ENCODE measurements at places on chromosomes 1 and 21.

- DNase-seq = no peak
These were observed 24.9 kb downstream of the SYT11 start for GRCh38 chr1:155884031-155884960.

- no peak for DNase-seq
These were observed 69.5 kb downstream of the PEX14 start for GRCh38 chr1:10544239-10544638.

- DNase-seq = no peak
These were observed 106.3 kb upstream of the LYPLAL1 start for GRCh38 chr1:219067350-219067712.

DNA sequence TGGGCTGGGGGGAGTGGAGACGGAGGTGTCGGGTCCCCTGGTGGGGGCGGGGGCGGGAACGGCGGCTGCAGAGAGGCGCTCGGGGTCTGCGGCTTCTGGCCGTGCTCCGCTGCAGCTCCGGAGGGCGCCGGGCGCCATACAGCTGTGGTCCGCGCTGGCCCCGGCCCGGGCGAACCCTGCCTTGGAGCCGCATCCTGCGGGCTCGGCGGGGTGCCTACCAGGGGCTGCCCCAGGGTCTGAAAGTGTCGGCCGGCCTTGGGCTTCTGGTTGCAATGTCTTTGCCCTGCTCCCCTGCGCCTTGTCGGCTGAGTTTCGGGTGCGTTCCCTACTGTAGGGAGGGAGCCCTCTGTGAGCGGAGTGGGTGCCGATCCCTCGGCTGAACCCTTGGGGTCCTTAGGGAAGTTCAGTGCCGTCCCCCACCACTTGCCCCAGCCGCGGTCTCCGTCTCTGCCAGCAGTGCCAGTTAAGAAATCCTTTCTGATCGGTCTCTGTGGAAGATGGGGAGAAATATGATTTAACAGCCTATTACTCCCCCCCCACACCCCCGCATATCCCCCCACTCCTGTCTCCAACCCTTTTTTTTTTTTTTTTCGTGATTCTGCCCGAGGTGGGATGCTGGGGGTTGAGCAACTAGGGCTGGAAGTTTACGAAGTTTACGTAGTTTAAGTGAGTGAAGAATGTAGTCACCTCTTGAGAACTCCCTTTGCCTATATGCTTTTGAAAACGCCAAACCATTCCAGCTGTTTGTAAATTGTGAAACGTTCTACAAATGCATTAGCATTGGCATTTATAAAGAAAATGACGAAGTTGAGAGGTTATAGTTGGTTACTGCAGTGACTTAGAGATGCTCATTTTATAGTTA is 588 bp downstream of the NEXN start:
- DNase-seq = no peak

- DNase-seq = no peak
These were observed 304.9 kb upstream of the DUSP10 start for GRCh38 chr1:222046684-222047263.

- no peak for DNase-seq
These were observed 110.2 kb upstream of the FGGY start for GRCh38 chr1:59186656-59187055.

DNA sequence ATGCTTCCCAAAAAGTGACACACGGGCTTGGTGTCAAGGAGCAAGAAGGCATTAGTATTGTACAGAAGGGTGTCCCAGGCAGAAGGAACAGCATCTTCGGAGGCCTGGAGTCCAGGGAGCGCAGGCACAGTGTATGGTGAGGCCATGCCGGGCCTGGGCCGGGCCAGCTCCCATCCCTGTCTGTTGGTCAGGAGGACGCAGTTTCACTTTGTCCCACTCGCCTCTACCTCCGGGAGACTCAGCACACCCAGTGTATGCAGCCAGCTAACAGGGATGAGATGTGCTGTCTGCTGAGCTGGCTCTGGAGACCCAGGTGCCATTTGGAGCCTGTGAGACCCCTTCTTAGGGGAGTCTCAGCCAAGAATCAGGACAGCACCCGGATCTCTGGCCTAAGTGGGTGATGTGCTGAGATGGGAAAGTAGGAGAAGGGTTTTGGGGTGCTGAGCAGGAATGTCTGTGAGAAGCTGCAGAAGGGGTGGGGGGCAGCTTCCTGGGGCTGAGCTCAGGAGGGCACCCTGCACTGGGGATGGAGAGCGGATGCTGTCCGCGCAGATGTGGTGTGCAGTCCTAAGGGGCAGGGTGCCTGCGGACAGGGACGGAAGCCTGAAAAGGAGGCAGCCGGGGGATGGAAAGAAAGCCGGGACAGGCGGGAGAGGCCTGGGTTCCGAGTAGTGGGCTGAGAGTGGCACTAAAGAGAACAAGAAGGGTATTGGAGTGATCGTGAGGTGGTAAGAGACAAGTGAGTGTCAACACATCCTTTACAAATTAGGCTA is 25.7 kb downstream of the DMRTB1 start:
- DNase-seq = no peak

DNA sequence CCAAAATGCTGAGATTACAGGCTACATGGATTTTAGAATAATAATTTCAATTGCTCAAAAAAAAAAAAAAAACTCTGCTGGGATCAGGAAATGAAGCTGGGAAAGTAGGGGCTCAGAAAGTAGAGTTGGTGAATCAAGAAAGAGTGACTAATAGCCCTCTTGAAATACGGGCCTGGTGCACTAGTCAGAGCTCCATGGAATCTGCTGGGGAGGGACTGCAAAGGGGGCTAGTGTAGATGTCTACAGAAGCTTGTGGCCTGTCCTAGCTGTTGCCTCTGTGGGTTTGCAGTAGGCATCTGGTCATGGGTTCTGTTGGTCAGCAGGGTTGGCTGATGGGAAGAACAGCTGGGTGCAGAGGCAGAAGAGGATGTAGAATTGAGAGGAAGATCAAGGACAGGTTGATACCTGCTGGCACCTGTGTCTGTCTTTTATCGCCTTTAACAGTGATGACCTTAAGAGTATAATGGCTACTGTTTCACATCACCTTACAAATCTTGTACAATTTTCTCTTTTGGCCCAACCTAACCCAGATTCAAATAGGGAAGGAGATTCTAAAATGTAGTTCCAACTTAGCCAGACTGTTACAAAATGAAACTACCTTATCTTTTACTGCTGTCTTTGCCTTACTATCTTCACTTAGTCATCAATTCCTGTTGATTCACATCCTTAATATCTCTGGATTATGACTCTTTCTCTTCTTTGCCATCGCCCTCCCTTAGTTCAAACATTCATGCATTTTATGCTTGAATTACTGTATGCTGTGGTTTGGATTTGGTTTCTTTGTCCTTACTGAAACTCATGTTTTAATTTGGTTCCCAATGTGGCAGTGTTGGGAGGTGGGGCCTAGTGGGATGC is 126.2 kb downstream of the GIPC2 start:
- DNase-seq = no peak

DNA sequence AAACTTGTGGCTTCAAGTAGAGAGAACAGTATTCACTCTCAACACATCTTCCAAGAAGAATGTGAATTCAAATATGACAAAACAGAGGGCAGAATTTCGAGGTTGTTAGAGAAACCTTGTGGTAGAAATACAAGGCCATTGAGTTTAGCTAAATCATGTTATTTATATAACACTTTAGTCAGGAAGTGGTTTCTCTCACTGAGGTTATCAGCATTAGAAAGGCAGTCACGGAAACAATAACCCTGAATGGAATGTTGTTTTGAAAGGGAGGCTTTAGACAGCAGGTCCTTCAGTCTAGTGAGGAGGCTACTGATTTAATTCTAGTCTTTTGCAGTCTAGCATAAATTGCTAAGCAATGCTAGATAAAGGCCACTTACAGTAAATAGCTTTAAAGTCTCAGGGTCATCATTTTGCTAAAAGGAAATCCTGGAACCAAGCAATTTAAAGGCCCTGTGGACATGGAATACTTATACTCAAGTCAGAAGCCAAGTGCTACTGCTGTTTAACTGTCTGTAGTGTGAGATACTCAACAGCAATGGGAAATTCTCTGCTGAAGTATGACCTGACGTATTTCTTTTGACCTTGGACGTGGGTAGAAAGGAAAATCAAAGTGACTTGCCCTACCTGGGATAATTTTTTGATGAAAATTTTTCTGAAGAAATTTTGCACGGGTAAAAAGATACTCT is 89.0 kb upstream of the CHODL start:
- no peak for DNase-seq

DNA sequence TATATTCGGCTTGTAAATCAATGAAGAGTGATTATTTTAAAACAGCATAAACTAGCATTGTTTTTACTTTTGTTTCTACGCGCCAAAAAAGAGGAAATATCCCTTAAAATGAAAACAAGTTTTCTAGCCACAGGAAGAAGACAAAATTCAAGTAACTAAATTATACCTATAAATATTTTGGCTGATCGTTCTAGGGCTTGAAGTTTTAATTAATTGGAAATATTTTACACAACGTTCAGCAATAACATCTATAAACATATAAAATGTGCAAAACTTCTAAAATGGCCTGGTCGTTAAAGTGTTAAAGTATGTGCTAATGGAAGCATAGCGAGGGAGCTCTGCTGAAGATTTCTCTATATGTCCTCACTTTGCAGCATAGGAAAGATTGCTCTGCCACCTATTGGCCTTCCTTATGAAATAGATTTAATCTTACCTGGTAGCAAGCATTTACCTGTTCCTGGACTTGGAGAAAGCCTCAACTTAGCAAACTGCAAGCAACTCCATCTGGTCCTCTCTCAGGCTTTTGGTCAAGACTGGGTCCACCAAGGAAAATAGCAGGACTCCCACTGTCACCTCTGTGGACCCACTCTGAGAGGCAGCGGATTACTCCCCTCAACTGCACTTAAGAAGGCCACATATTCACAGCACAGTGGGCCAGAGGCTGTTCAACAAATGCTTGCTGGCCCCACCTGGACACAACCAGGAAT is 351.3 kb upstream of the RUNX1 start:
- no peak for DNase-seq

DNA sequence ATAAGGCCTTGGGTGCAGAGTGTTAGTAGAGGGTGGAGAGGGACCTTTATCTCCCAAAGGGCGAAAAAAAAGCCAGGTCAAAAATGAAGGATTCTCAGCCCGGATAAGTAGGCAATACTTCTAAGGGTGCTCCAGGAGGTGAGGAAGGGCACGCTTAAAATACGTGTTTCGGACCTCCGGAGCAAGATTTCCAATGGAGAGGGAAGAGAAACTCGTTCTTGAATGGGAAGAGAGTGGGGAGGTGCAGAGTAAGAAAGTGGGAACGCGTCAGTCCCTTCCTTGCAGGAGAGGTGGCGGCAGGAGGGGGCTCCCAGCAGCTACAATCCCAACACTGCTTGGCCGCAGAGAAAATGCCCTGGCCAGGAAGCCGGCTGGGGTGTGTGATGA is 581 bp downstream of the EFCAB14 start:
- no peak for DNase-seq

GRCh38 chr1:187408212-187409004 is 579.7 kb downstream of the PLA2G4A start:
- no peak for DNase-seq

DNA sequence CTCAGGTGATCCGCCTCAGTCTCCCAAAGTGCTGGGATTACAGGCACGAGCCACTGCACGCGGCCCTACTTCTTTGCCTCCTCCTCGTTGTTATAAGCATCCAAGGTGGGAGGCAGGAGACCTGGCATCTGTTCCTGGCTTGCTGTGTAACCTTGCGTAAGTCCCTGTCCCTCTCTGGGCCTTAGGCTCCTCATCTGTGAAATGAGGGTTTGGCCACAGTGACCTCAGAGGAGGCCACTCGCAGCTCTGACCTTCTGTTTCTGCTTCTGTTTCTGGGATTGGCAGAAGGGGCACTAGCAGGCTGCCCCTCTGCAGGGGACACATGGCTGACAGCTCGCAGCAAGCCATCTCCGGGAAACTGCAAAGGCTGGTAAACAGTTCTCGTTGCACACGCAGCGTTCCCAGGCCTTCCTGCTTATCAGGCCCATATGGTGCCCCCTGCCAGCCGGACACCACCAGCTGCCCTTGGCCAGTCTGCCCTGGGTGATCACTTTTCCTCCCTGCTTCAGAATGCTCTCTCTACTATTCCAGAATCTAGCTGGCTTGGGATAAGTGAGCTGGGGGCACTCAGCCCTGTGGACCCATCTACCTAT is 2.6 kb upstream of the LDLRAP1 start:
- no peak for DNase-seq

- DNase-seq = no peak
These were observed 202.4 kb upstream of the UBE2U start for GRCh38 chr1:64001038-64001437.

GRCh38 chr1:181350131-181350530 is 133.2 kb upstream of the CACNA1E start:
- DNase-seq = no peak

DNA sequence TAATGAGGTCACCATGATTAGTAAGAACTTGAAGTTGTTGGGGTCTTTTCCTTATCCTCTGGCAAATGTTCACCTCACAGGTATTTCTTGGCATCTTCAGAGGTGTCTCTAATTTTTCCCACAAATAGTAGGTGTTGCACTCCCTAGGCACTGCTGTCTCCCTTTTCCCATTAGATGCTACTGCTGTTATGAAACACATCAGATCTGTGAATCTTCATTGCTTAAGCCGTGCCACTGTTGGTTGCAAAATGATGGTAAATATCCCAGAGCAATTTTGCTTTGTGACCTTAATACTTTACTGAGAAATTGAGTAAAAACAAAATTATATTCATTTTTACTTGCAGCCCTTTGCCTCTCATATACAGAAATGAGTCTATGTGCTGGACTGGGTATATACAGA is 169.6 kb downstream of the KCNK2 start:
- no peak for DNase-seq

DNA sequence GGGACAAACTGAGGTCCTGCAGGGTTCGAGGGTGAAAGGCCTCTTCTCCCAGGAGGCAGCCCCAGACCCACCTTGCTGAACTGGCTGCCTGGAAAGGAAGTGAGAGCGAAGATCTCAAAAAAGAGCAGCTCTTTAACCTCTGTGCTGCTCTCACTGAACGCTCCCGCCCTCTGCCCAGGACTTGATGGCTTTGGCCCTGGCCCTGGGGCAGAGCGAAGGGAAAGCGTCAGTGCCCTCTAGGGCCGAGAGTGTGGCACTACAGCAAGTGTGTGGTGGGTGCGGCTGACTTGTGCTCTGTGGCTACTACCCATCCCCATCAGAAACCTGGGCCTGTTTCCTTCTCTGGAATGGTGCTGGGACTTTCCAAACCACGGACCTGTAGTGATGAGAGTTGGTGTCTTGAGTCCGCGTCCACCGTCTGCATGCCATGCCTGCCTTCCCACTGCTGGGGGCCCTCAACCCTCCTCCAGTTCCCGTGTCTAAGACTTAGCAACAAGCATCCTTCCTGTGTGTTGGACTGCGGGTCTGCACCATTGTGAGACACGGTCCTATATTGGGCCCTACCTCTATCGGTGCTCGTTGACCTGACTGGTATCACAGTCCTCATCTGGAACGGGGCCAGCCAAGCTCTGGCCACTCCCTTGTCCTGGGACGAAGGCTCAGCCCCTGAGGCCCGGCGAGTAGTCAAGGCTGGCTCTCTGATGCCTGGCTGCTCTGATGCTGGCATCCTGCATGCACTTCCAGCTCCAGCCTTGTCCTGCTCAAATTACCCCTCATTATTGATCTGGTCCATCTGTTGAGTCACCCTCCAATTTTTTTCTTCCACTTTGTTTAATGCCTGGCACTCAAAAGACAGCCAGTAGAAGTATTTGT is 180.3 kb downstream of the DISC1 start:
- DNase-seq = no peak

DNA sequence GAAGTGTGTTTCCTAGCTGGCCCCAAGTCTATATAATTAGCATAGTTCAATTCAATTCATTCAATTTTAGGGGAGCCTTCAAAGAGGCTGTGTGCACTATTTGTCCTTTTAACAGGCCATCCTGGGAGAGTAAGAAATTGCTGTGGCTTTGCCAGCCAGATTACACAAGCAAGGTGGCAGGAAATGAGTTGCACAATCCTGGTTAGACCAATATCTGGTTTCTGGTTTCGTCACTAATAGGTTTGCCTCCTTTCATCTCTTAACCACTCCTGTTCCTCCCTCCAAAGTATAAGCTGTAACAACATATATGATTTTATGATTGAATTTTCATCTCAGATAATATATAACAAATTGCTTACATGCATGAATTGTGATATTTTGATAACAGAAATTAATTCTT is 84.1 kb upstream of the NEGR1 start:
- DNase-seq = no peak

All from esophagus squamous epithelium (tissue), 5 donors.